ENCODE measurements at places on chromosomes 2 and 18. TPM values are rescaled to one million over a fixed set of nuclear protein-coding genes. Genes with fewer than 3 reads are reported as not detected.

The CNGA3 gene
- total RNA-seq = 0.09 TPM

The HDHD2 gene
- total RNA-seq = 27.2 TPM

The DOCK10 gene
- 5.1 TPM for total RNA-seq

DNA sequence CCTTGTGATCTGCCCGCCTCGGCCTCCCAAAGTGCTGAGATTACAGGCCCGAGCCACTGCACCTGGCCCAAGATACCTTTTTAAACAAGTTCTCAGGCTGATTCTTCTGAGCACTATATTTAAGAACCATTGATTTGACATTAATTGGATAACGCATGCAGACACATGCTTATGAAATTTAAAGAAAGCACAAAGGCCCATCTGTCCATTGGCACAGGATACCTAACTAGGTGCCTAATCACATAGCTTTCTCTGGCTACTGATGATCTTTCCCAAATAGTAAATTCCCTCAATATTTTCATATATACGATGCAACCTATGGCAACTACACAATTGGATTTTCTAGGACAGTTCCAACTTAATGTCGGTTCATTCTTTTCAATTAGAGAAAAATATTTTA is 62.5 kb upstream of the STAM2 start:
- no peak for DNase-seq

DNA sequence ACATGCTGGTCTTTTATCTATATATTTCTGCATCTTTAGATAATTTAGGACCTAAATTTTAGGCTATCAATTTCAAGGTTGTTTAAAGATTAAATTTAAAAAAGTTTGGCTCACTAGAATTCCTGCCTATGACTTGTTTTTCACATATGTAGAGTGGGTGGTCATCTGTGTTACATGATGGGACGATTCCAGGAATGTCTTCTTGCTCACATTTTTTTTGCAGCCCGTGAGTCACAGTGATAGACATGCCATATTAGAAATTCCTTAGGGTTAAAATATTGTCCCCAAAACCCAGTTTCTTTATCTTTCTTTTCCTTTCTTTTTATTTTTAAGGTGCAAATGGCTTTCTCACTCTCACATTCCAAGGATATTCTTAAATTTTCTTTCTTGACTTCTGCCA is 652.0 kb downstream of the PLCL1 start:
- DNase-seq = no peak

GRCh38 chr2:222671259-222672067 is at the start of gene MOGAT1:
TSS of gene MOGAT1 (plus strand) at chr2:222671658. CDS start at chr2:222671786, 128 bp downstream.
- DNase-seq = peak; percentile 55

GRCh38 chr2:70340761-70341476 is 39.1 kb upstream of the FAM136A start:
- no peak for DNase-seq

GRCh38 chr2:237305579-237305978 is 108.4 kb downstream of the COL6A3 start:
- no peak for DNase-seq

GRCh38 chr18:47944972-47945852 is 14.8 kb upstream of the SMAD2 start:
- no peak for DNase-seq

DNA sequence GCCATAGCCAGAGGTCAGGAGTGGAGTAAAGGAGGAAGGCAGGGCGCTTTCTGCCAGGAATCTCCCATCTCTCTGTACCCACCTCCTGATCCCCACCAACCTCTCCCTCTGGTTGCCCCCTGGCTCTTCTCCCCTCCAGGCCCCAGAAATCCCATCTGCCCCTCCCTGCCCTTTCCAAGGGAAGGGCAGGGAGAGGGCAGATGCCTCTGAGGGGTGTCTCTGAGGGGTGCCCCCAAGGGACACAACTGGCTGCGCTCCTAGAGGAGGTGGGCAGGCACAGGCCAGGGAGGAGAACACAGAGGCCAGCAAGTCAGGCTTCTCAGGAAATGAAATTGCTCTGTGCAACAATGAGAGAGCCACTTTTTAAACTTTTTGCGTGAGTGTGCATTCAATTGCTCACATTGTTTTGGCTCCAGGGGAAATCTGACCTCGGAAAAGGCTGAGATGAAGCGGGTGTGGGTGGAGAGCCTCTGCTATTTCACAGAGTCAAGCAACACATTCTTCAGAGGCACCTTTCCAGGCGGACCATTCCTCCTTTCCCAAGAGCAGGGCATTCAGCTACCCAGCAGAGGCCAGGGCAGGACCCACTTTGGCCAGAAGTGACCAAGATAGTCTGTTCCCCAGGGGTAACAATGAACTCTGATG is 125.5 kb downstream of the SMAD7 start:
- DNase-seq = no peak

GRCh38 chr2:241636182-241637017 is 558 bp downstream of the THAP4 start:
- peak; percentile 80 for DNase-seq

Data from pancreas (tissue), 10 donors.